ENCODE measurements at places on chromosomes 13 and 19. TPM values are rescaled to one million over a fixed set of nuclear protein-coding genes. Genes with fewer than 3 reads are reported as not detected.

DNA sequence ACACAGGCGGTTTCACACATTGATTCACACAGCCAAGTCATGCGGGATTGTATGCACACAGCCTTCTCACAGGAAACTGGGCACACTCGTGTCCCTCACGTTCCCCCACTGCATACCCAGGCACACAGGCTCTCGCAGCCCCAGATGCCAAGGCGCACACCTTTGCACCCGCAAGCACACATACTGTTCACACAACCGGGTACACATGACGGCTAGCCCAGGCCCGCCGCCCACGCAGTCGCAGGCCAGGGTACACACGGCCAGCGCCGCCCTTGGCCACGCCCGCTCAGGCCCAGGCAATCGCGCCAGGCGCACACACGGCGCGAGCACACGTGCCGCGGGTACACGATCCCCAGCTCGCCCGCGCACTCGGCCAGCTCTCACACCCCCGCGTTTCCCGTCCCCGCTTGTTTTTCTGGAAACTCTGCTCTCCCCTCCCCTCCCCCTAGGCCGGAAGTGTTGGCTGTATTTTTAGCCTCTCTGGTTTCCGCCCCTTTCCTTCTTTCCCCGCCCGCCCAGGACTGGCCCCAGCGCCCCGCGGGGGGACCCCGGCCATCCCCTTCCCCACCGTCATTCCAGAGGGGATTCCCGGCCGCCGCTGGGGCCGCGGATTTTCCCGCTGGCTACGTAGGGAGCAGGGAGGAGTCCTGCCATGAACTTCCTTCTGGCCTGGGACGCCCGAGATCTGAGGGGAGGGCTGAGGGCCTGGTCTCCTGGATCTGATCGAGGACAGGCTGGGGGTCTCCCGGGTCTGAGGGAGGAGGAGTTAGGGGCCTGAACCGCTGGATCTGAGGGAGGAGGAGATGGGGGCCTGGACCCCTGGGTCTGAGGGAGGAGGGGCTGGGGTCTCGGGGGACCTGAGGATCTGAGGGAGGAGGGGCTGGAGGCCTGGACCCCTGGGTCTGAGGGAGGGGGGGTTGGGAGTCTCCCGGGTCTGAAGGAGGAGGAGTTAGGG is 4.0 kb upstream of the ZFP36 start:
- no peaks in the 10 kb centered on the region for H3K36me3 ChIP-seq
- H3K4me3 ChIP-seq, result peak overlapping the region; percentile 18
- H3K4me1 ChIP-seq, result peaks cover 30% of the 10 kb centered on the region
- peak; percentile 95 for DNase-seq

DNA sequence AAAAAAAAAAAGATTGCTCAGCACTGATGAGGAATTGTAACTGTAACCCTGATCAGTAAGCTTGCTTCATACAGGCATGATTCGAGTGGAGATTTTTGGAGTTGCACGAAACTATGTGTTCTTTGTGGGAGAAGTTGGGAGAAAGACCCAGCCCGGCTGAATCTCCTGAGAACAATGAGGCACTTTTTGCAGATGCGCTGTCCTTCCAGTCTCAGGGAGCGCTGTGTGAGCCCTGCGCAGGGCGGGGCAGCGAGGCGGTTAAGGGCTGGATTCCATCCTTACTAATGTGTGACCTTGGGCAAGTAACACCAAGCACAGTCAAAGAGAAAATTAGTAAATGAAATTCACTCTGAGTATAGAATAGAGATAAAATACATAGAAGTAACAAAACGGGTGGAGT is 76.9 kb downstream of the SIPA1L3 start:
- H3K36me3 ChIP-seq, result no peaks in the 10 kb centered on the region
- H3K27ac ChIP-seq, result no peak overlapping the region
- H3K4me1 ChIP-seq, result no peaks in the 10 kb centered on the region
- H3K27me3 ChIP-seq, result no peaks in the 10 kb centered on the region

GRCh38 chr13:101773062-101773461 is 320.6 kb downstream of the ITGBL1 start:
- no peaks in the 10 kb centered on the region for H3K36me3 ChIP-seq
- DNase-seq, result no peak
- H3K4me3 ChIP-seq, result no peak overlapping the region
- H3K27me3 ChIP-seq, result no peaks in the 10 kb centered on the region
- H3K27ac ChIP-seq, result no peak overlapping the region
- no peaks in the 10 kb centered on the region for H3K4me1 ChIP-seq

GRCh38 chr19:7743425-7743841 is 3.9 kb downstream of the CD209 start:
- H3K36me3 ChIP-seq, result no peaks in the 10 kb centered on the region
- H3K27me3 ChIP-seq, result no peaks in the 10 kb centered on the region
- H3K4me3 ChIP-seq, result no peak overlapping the region
- no peaks in the 10 kb centered on the region for H3K4me1 ChIP-seq
- DNase-seq, result no peak

GRCh38 chr13:63044589-63045313 is 1629.1 kb upstream of the PCDH20 start:
- no peaks in the 10 kb centered on the region for H3K27me3 ChIP-seq
- no peak overlapping the region for H3K27ac ChIP-seq
- no peak overlapping the region for H3K4me3 ChIP-seq
- no peak for DNase-seq
- no peaks in the 10 kb centered on the region for H3K4me1 ChIP-seq

GRCh38 chr19:47514151-47514868 is 553 bp downstream of the NAPA start:
- H3K4me3 ChIP-seq, result peak overlapping the region; percentile 99
- no peaks in the 10 kb centered on the region for H3K36me3 ChIP-seq
- DNase-seq, result no peak
- H3K27ac ChIP-seq, result peak overlapping the region; percentile 99
- H3K4me1 ChIP-seq, result peaks cover 39% of the 10 kb centered on the region
- no peaks in the 10 kb centered on the region for H3K27me3 ChIP-seq

DNA sequence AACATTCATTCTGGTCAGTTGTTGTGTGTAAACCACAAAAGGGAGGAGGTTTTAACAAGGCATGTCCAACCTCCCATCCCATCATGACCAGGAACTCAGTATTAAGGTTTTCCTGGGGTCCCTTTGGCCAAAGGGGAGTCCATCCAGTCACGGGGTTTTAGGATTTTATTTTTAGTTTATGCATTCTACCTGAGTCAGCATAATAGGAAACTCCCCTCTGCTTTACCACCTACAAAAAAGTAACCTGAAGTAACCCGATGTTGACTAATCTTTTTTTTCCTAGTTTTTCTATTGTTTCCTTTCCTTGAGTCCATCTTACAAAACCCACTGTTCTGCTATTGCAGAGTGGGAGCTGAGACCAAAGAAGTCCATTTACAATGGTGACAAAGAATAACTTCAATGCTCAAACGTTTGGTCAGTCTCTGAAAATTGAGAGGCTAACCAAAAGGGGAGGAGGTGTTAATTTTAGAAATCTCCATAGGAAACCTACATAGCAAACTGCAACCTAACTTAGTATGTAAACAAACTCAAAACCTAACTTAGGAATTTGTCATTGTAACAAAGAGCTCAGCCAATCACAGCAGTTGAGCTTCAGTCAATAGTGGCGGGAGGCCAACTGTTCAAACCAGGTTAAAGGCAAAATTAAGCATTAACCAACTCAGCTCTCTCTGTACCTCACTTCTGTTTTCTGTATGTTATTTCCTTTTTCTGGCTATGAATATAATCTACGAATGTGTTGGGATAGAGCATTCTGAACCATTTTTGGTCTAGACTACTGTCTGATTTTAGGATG is 1954.1 kb downstream of the PCDH9 start:
- H3K4me1 ChIP-seq, result no peaks in the 10 kb centered on the region
- no peak for DNase-seq
- no peaks in the 10 kb centered on the region for H3K36me3 ChIP-seq
- H3K4me3 ChIP-seq, result no peak overlapping the region
- H3K27ac ChIP-seq, result no peak overlapping the region

DNA sequence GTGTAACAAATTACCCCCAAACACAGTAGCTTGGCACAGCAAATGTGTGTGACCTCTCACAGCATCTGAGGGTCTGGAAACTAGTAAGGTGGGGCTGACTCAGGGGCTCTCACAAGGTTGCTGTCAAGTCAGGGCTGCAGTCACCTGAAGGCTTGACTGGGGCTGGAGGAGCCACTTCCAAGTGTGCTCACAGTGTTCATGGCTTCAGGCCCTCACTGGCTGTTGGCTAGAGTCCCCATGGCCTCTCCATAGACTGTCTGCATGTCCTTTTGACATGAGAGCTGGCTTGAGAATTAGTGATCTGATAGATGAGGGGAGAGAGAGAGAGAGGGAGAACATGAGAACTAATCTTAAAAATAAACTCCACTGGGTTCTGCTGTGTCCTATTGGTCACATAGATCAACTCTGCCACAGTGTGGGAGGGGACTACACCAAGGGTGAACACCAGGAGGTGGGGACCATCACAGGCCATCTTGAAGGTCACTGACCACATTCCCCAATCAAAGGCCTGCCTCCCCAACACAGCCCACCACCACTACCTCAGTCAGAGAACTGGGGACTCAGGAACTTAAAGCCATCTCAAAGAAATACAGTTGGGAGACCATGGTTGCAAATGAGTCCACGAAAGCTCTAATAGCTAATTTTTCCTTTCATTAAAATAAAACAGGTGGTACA is 38.2 kb upstream of the KATNAL1 start:
- H3K4me1 ChIP-seq, result no peaks in the 10 kb centered on the region
- no peaks in the 10 kb centered on the region for H3K27me3 ChIP-seq
- no peak overlapping the region for H3K4me3 ChIP-seq

GRCh38 chr13:98542568-98543377 is 34.1 kb downstream of the STK24 start:
- H3K27me3 ChIP-seq, result no peaks in the 10 kb centered on the region
- DNase-seq, result no peak
- H3K4me3 ChIP-seq, result peak overlapping the region; percentile 6
- H3K27ac ChIP-seq, result peak overlapping the region; percentile 61
- no peaks in the 10 kb centered on the region for H3K36me3 ChIP-seq

DNA sequence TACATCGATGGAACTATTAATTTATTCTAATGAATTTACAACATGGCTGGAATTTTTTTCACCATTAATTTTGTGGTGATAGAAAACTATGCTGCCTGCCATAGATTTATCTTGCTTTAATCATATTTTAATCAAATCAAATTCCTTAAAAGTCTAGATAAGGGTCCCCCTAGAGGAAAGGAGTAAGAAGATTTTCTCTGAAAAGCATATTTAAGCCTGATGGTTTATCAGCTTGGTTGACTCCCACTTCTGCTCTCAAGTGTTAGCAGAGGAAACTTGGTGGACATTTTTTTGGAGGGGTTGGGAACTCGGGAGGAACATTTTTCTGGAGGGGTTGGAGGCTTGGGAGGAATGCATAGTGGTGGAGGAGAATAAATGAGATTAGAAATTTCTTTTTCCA is 253.3 kb downstream of the KCNRG start:
- DNase-seq, result no peak
- H3K27me3 ChIP-seq, result no peaks in the 10 kb centered on the region
- no peaks in the 10 kb centered on the region for H3K36me3 ChIP-seq
- H3K27ac ChIP-seq, result no peak overlapping the region

DNA sequence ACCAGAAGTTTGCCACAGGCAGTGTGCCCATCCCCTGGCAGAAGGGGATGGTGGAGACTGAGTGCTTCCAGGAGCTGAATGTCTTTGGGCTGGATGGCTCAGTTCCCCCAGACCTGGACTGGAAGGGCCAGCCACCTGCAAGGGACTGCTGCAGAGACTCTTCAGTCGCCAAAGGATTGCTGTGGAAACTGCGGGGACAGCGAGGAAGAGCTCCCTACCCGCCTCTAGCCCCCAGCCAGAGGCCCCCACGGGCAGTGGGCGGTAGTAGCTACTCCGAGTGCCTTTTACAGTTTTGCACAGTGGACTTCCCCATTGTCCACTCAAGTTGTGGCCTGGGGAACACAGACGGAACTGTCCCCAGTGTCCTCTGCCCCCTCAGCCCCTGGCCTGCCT is 138.5 kb downstream of the ZDHHC20 start:
- H3K27me3 ChIP-seq, result no peaks in the 10 kb centered on the region
- no peak overlapping the region for H3K27ac ChIP-seq
- no peak for DNase-seq
- no peak overlapping the region for H3K4me3 ChIP-seq
- H3K4me1 ChIP-seq, result no peaks in the 10 kb centered on the region

DNA sequence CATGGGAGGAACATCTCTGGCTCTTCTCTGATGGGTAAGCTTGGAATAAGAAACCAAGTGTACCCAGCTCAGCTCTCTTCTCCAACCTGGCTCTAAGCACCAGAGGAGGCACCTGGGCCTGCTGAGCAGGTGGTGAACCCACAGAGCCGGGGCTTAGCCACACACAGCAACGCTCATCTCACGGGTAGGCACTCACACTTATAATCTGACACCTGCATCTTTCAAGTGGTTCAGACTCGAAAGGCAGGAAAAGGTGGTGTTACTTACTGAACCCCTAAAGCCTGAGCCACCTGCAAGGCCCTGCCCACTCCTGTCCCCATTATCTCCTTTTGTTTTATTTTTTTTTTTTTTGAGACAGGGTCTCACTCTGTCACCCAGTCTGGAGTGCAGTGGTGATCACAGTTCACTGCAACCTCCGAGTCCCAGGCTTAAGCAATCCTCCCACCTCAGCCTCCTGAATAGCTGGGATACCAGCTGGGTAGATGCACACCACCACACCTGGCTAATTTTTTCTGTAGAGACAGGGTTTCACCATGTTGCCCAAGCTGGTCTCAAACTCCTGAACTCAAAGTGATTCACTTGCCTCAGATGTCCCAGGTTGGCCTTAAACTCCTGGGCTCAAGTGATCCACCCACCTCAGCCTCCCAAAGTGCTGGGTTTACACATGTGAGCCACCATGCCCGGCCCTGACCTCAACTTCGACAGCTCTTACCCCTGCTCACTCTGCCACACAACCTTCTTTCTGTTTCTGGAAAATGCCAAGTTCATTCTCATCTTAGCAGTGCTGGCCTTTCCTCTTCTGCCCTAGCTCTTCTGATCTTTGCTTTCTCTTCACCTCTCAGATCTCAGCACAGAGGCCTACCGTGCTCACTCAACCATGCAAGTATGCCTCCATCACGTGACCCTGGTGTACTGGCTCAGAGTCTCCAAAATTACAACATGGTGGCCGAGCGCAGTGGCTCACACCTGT is 9.7 kb downstream of the FBXL12 start:
- DNase-seq, result no peak
- H3K4me3 ChIP-seq, result no peak overlapping the region
- no peaks in the 10 kb centered on the region for H3K4me1 ChIP-seq

GRCh38 chr13:35793823-35794222 is 317.3 kb upstream of the MAB21L1 start:
- no peaks in the 10 kb centered on the region for H3K36me3 ChIP-seq
- H3K4me3 ChIP-seq, result no peak overlapping the region
- DNase-seq, result no peak

GRCh38 chr13:113897161-113897560 is 33.3 kb upstream of the GAS6 start:
- no peaks in the 10 kb centered on the region for H3K4me1 ChIP-seq
- no peaks in the 10 kb centered on the region for H3K27me3 ChIP-seq
- no peaks in the 10 kb centered on the region for H3K36me3 ChIP-seq
- no peak overlapping the region for H3K27ac ChIP-seq
- no peak for DNase-seq

TRPC4 gene
- total RNA-seq, result 2.9 TPM

BLVRB gene
- 89.9 TPM for total RNA-seq

ZFR2 gene
- total RNA-seq, result 0.22 TPM

PTH2 gene
- total RNA-seq, result not detected
